ENCODE measurements at places on chromosomes 2 and 18.

GRCh38 chr2:46779447-46779941, 136.1 kb downstream of the MCFD2 start:
- DNase-seq = no peak

- DNase-seq = peak; percentile 74
Measured at GRCh38 chr2:241895712-241896641, 26.4 kb downstream of the RTP5 start.

- no peak for DNase-seq
Measured at GRCh38 chr2:133568172-133568571, at the start of gene NCKAP5. Gene NCKAP5, minus strand, starts transcription at chr2:133568463. Its CDS starts 50,937 bp downstream, at chr2:133517526.

DNA sequence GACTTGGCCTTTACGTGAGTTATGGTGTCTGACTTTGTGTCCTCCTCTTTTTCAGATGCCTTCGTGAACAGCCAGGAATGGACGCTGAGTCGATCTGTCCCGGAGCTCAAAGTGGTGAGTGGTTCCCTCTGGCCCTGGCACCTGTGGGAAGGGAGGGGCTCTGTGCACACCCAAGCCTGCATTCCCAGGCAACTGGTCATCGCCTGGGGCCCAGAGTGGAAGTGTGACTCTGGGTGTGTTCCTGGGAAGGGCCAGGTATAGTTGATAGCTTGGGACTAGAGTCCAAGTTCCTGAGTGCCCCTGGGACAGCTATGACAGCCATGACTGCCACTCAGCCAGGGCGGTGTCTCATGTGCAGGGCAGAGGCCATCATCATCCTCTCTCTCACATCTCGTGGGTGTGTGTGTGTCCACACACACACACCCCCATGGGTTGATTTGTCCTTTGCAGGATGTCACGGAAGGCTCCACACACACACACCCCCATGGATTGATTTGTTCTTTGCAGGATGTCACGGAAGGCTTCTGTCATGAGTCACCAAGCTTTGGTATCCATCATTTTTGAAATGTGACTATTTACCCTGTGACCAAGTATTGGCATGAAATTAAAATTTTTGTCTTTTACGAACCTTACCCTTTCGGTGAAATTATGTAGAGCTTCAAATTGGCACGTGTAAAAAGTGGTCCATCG, 215.4 kb downstream of the AGAP1 start:
- no peak for DNase-seq

- DNase-seq = no peak
Measured at GRCh38 chr2:43389581-43390466, 163.4 kb upstream of the ZFP36L2 start.

DNA sequence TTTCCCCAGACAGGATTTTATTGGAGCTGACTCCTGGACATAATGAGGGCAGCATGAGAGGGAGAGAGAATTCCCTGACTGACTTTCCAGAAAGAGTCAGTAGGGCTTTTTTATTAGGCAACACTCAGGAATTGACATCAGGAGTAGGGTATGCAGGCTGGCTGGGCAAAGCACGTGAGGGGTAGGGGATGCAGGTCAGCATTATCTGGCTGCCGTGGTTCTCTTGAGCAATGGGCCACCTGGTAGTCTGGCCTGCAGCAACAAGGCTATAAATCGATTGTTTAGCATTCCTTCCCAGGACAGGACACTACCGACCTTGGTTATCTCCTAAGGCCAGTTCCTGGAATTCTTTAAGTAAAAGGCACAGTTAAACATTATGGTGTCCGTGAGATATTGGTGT, 160.8 kb upstream of the AGAP1 start:
- no peak for DNase-seq

DNA sequence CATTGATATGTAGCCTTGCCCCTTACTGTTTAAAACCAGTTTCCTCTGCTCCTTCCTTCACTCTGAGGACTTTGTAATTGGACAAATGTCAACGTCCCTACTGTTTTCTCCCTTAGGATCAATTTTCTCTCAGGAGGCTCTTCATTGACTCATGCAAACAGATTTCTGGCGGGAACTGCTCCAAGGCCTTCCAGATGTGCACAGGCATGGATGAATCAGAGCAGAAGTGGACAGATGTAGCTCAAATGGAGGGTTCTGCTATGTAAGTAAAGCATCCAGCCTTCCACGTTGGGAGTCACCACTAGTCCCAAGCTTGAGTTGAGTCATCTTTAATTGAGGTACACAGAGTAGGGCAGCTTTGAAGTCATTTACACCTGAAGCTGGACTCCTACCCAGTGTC, 34.1 kb upstream of the ZDBF2 start:
- peak; percentile 43 for DNase-seq

GRCh38 chr2:230775737-230776136, 63.1 kb downstream of the CAB39 start:
- no peak for DNase-seq

Measured in cardiac septum (tissue), 1 donor.